ENCODE measurements at places on chromosomes 1 and 21.

- peak; percentile 98 for ATAC-seq
These were observed 39.8 kb upstream of the C1orf105 start for GRCh38 chr1:172380441-172381244.

DNA sequence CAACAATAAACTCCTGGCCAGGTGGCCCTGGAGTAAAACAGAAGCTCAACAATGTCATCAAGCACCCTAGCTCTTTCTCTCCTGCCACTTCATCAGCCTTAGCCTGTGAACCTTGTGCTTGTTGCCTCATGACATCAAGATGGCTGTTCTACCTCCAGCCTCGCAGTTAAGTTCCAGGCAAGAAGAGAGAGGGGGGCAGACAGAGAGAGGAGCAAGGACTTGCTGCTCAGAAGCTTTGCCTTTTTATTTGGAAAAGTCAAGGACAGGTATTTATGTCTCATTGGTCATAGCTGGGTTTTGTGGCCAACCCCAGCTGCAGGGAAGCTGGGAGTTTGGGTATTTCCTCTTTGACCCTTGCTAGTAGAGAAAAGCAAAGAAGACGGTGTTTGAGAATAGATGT, 60.3 kb upstream of the GADD45A start:
- no peak for ATAC-seq

GRCh38 chr21:41766883-41767605, at the start of gene RIPK4:
RIPK4 (minus strand) TSS chr21:41767052; CDS start chr21:41767041, 11 bp downstream.
- ATAC-seq, result peak; percentile 79

DNA sequence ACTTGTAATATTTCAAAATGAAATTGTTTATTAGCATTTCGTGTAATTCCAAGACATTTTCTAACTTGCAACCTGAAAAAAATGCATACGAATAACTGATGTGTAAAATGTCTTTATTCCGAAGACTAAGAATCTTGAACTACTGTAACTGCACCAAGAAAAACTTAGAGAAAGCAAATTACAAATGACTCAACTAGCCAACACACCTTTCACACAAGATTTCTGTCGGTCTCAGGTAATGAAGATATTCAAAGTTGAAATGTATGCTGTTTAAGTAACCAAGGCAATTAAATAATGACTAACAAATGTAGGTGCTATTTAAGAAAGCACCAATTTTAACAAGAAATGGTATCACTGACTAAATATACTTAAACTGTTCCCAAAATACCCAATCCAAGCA, 2.1 kb downstream of the CLSTN1 start:
- no peak for ATAC-seq

GRCh38 chr1:91752324-91752723, 133.6 kb downstream of the TGFBR3 start:
- peak; percentile 57 for ATAC-seq

- no peak for ATAC-seq
These were observed 68.3 kb upstream of the SPAG17 start for GRCh38 chr1:118253053-118253915.

DNA sequence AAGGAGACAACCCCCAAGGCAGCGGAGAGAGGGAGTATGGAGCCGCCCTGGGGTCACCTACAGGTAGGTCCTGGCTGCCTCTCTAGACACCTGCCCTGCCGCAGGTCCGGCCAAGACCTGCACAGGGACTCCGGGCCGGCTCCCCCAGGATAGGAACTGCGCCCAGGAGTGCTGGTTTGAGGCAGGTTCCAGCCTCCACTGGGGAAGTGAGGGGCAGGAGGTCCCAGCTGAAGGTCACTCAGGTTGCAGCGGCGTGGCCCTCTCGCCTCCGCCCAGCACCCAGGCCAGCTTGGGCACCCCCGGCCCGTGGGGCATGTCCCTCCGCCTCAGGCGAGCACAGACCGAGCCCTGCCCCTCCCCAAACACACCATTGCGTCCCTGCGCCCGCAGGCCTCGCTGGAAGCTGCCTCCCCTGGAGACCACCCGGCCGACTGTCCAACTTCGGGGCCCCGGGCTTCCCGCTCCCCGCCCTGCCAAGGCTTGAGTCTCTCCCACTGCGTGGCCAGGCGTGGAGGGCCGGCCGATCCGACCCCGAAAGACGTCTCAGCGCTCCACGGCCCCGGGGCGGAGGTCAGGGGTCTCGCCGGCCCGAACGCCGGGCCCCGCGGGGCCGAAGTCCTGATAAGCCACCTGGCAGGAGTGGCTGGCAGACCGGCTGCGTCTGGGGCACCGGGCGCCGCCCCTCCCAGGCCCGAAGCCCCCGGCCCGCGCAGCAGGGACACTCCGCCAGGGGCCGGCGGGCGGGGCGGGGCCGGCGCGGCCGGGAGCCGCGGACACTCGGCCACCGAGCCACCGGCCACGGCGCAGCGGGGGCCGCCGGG, 1.4 kb upstream of the SKI start:
- no peak for ATAC-seq

GRCh38 chr21:37164742-37165141, 91.7 kb downstream of the TTC3 start:
- ATAC-seq, result no peak
